Tibial nerve (tissue), 4 donors: ENCODE measurements at places on chromosomes 11 and 22. TPM values are rescaled to one million over a fixed set of nuclear protein-coding genes. Genes with fewer than 3 reads are reported as not detected.

Gene SLC22A25
- total RNA-seq, result not detected

DNA sequence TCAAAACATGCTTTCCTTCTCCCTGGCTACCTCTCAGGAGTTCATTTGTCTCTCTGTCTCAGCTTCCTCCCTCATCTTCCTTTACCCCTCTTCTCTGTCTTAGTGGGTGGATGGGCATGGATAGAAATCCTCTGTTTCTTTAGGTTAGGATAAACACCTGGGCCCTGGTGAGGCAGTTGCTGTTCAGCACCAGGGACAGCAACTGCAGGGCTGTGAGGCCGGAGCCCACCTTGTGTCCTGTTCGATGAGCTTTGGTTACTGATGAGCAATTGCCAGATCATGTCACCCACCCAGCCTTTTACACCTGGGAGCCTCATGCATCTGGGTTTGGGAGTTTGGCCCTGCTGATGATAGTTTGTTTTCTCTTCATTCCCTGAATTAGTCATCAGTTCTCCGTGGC is 6.1 kb upstream of the CRYBB3 start:
- DNase-seq, result no peak

DNA sequence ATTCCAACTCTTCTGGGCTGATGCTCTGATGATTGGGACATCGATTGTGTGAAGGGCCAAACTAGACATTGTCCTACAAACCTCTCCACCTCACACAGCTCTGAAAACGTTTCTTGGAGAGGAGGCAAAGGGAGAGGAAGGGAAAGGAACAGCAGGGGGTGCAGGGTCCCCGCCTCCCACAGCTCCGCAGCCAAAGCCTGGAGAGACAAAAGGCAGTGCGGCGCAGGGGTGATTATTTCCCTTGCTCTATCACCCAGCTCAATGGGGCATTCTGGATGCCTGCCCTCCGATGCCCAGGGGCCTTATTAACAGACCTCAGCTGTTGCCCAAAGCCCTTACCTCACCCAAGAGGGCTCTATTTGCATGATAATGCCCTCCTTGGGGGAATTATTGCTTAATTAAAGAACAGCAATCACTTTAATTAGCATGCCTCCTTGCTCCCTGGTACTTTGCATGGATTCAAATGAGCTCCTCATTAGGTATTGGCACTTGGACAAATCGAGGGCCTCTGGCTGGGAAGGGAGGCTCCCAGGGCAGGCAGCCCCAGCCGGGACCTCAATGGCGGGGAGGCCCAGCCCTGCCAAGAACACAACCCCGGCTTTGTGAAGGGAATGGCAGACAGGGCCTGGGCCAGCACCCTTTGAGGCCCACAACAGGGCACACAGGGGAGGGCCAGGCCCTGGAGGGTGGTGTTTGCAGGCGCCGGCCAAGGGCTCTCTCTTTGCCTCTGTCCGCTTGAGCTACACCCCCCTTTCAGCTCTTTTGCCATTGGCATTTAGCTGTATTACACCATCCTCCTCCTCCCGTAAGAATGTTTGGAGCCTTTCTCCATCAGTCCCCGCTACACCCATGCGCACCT is 19.8 kb upstream of the CDON start:
- DNase-seq, result no peak

- no peak for DNase-seq
Observed at GRCh38 chr22:40118979-40119378, 58.7 kb upstream of the TNRC6B start.

DNA sequence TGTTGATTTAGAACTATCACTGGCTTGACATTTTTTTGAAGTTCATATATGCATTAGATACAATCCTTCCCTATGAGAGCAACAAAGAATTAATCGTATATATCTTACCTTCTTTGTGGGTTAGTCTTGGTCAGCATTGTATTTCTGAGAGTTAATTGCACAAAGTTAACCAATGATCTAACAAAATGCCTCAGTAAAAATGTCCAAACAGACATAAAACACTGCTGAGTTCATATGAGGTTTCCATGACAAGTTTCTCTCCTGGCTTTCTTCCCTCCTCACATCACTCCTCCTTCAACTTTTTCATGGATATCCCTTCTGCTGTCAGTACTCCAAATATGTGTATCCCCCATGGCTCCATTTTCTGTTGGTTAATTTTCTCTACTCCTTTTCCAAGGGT is 9.0 kb downstream of the MAP6 start:
- DNase-seq, result no peak

DNA sequence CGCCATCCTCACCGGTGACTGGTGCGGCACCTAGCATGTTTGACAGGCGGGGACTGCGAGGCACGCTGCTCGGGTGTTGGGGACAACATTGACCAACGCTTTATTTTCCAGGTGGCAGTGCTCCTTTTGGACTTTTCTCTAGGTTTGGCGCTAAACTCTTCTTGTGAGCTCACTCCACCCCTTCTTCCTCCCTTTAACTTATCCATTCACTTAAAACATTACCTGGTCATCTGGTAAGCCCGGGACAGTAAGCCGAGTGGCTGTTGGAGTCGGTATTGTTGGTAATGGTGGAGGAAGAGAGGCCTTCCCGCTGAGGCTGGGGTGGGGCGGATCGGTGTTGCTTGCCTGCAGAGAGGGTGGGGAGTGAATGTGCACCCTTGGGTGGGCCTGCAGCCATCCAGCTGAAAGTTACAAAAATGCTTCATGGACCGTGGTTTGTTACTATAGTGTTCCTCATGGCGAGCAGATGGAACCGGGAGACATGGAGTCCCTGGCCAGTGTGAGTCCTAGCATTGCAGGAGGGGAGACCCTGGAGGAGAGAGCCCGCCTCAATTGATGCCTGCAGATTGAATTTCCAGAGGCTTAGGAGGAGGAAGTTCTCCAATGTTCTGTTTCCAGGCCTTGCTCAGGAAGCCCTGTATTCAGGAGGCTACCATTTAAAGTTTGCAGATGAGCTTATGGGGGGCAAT is 1.1 kb downstream of the NEAT1 start:
- DNase-seq, result peak; percentile 13

DNA sequence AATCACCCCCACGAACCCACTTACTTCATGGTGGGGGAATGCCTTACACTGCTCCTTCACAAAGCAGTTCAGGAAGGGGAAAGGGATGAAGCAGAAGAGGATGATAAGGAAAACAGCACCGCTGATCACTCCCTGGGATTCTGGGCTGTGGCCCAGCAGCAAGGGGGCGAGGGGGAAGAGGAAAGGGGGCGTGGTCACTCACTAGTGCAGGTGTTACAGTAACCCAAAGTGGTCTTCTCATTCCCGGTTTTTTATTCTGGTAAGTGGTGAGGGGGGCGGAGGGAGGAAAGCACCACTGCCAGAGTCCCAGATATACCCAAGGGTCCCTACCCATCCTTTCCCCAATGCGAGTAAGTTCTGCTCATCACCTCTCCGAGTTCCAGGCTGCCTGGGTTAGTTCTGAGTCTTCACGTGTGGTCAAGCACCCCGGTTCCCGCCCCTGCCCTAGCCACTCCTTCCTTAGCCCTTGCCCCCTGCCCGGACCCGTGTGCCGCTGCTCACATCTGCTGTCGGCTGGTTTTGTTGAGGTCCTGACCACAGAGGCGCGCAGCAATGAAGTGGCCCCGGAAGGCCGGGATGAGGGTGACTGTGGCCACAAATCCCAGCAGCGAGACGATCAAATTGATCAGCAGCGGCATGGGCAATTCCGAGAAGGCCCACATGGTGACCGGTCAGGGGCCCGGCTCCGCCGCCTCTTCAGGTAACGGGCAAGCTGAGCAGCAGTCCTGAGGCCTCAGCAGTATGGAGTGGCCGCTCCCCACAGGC is 477 bp downstream of the DPAGT1 start:
- DNase-seq, result no peak

- no peak for DNase-seq
Observed at GRCh38 chr22:50516068-50516467, 8.0 kb downstream of the NCAPH2 start.
